ENCODE measurements at places on chromosomes 1 and 21.

DNA sequence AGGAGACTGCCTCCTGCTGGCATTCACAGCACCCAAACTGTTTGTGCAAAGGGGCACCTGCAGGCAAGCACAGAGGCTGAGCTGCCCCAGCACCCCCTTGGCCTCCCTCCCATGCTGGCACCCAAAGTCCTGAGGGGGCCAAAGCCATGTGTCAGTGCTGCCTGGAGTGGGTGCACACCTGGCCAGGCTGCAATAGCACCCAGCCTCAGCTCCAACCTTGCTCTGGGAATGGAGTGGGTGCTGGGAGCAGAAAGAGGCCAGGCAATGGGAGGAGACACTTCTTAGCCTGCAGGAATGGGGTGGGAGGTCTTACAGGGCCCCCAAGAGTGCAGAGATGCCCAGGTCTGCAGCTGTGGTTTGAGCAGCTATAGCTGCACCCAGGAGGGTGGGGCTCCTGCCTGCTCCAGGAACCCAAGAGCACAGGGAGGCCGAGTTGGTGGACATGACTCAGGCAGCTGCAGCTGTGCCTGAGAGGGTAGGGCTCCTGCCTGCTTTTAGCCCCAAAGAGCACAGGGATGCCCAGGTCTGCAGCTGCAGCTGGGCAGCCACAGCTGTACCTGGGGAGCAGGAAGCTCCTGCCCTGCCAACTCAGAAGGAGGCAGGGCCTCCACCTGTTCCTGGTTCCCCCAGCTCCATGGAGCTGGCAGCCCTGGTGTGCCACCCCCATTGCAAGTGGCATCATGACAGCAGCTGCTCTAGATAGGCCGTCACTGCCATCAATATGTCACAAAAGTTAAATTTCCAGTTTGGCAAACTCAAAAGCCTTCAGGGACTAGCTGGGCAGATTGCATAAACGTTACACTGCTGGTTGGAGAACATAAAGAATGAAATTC lies 5.3 kb upstream of the CHD1L start:
- no peak for DNase-seq

DNA sequence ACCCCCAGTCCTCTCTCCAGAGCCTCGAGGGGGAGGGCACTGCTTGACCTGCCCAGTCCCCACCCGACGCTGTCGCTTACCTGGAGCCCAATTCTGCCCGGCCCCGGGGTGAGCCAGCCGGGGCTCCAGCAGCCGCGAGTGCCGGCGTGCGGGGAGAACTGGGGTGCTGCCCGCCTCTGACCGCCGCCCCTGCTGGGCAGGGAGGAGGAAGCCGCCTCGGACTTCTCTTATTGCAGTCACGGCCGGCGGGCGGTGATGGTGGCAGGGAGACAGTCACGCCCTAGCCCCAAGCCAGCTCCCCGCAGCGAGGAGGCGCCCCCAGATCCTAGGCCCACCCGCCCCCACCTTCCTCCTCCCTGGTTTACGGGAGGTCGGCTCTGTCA lies at the start of gene FGR:
Gene FGR, minus strand, starts transcription at position 201 of the 383 bp plus-strand sequence. CDS start 11,269 bp downstream, outside the sequence.
- no peak for DNase-seq

DNA sequence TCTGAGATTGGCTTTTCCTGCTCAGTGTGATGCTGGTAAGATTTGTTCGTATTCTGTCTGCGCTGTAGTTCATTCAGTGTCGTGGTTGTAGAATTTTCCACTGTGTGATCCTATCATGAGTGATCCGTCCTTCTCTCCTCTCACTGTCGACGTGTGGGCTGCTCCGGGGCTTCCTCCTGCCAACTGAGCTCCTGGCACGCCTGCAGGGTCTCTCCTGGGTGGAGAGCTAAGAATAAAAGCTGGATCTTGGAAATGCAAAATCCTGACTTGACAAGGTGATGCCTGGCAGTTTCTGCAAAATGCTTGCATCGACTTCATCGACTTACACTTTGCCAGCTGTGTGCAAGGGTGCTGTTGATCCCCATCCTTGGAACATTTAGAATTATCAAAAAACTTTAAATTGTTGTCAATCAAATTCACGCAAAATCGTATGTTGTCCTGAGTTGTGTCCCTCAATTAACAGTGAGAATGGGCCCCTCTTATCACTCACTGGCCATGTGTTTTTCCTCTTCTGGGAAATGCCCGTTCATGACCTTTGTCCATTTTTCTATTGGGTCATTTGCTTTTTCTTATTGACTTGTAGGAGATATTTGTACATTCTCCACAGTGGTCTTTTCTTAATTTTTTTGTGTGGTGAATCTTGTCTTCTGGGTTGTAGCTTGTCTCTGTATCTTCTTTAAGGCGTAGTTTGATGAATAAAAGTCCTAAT lies 125.5 kb downstream of the CRYAA start:
- no peak for DNase-seq

DNA sequence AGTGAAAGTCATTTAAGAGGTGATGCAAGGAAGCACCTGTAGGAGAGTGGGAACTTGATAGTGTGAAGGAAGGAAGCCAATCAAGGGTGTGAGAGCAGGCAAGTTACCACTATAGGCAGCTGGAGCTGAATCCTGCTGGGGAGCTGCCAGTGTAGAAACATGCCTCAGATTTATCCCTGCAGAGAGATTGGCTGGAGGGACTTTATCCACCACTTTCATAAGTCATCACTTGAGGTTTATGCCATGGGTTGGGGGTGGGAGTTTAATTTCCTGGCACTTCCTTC lies 443.6 kb downstream of the PLPP3 start:
- no peak for DNase-seq

Measured in OCI-M1 (cell line).